ENCODE measurements at places on chromosomes 5 and 9. TPM values are rescaled to one million over a fixed set of nuclear protein-coding genes. Genes with fewer than 3 reads are reported as not detected.

INVS gene
- total RNA-seq: 21.0 TPM

ADAMTS19 gene
- total RNA-seq: 0.39 TPM

GMCL2 gene
- total RNA-seq: not detected

TRIM7 gene
- 3.8 TPM for total RNA-seq

POC5 gene
- total RNA-seq: 12.0 TPM

KCNV2 gene
- not detected for total RNA-seq

GOLGA2 gene
- 77.1 TPM for total RNA-seq

PCDH1 gene
- 7.4 TPM for total RNA-seq

PTGR1 gene
- total RNA-seq: 101 TPM

COL5A1 gene
- 383 TPM for total RNA-seq

HSPA4 gene
- total RNA-seq: 53.4 TPM

KIF4B gene
- total RNA-seq: 0.08 TPM

UAP1L1 gene
- total RNA-seq: 5.7 TPM

TMEM215 gene
- total RNA-seq: not detected

PCDHA1 gene
- not detected for total RNA-seq

SPATA24 gene
- total RNA-seq: 3.5 TPM

SPINK13 gene
- not detected for total RNA-seq

RABL6 gene
- 90.6 TPM for total RNA-seq

ORM2 gene
- total RNA-seq: not detected

EQTN gene
- not detected for total RNA-seq

C9orf50 gene
- 0.13 TPM for total RNA-seq

PKD2L2 gene
- not detected for total RNA-seq

PIP5KL1 gene
- 3.7 TPM for total RNA-seq

SLC1A3 gene
- 4.0 TPM for total RNA-seq

PCDHB13 gene
- 1.0 TPM for total RNA-seq

PGM5 gene
- total RNA-seq: 0.39 TPM

OR2S2 gene
- total RNA-seq: 0.39 TPM

FRRS1L gene
- total RNA-seq: 0.13 TPM

C5 gene
- total RNA-seq: 0.80 TPM

PHF24 gene
- 0.40 TPM for total RNA-seq

CDC20B gene
- total RNA-seq: under 0.01 TPM

TAF7 gene
- 45.3 TPM for total RNA-seq

SLC6A3 gene
- not detected for total RNA-seq

TMEM252 gene
- not detected for total RNA-seq

GIN1 gene
- 3.1 TPM for total RNA-seq

IFNA2 gene
- total RNA-seq: not detected

CPEB4 gene
- total RNA-seq: 9.4 TPM

IRX2 gene
- total RNA-seq: 0.64 TPM

GABBR2 gene
- 7.4 TPM for total RNA-seq

SV2C gene
- total RNA-seq: not detected

SLC36A2 gene
- not detected for total RNA-seq

FUBP3 gene
- total RNA-seq: 24.0 TPM

PCDHA4 gene
- not detected for total RNA-seq

SLC46A2 gene
- not detected for total RNA-seq

GADD45G gene
- 1.8 TPM for total RNA-seq

ORM1 gene
- total RNA-seq: 0.24 TPM

CSF2 gene
- total RNA-seq: 6.2 TPM

SPINK4 gene
- not detected for total RNA-seq

TAF1L gene
- not detected for total RNA-seq
